ENCODE measurements at places on chromosomes 13 and 19.

GRCh38 chr13:31038834-31039552 lies 106.5 kb downstream of the TEX26 start:
- peak; percentile 86 for DNase-seq

DNA sequence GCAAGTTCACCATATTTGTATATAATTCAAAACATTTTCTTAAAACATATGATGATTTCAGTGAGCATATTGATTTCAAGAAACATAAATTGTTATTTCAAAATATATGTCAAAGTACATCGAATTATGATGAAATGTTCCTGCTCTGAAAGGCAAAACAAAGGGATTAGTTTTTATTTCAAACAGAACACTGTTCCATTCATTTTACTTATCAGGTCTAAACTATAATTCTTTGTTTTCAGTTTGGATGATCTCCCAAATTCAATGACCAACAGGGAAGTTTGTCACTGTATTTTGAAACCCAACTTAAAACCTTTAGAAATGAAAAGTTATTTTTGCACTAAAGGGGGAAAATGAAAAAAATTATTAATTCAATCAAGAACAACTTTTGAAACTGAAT lies 610.2 kb downstream of the SLITRK1 start:
- no peak for DNase-seq

DNA sequence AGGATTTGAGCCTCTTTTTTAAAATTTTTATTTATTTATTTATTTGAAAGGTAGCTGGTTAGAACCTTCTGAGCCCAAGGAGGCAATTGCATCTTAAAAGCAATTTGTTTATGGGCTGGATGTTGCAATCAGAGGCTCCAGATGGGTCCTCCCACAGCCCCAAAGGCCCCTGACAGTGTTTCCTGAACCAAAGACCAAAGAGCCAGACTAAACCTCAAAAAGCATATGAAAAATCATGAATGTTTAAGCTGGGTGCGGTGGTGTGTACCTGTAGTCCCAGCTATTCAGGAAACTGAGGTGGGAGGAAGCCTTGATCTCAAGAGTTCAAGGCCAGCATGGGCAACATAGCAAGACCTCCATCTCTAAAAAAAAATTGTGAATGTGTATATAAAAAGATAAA lies 67.8 kb upstream of the RGCC start:
- DNase-seq, result peak; percentile 56

DNA sequence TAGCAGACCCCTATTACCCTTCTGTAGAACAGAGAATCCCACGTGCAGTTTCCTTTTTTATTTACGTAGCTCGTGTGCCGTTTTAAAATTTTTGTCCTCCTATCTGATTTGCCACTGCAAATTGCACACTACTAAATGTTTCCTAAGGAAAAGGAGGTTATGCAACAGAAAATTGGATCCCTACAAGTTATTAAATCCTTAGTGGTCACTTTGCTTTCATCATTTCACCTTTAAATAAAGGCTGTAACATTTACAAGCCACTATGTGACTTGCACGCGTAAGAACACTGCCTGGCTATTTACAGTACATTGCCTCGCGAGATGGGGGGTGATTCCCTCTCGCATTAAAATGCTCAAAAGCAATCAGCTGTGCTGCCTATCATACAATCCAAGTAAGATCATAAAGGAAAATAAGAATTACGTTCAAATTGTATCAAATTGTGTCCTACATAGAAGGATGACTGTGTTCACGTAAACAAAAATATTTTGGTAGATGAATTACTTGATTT lies 525.6 kb downstream of the SUCLA2 start:
- no peak for DNase-seq

- peak; percentile 28 for DNase-seq
Observed at GRCh38 chr19:3186160-3186688, 494 bp downstream of the NCLN start.

- DNase-seq, result no peak
Observed at GRCh38 chr13:49865218-49865617, 70.9 kb downstream of the SPRYD7 start.

DNA sequence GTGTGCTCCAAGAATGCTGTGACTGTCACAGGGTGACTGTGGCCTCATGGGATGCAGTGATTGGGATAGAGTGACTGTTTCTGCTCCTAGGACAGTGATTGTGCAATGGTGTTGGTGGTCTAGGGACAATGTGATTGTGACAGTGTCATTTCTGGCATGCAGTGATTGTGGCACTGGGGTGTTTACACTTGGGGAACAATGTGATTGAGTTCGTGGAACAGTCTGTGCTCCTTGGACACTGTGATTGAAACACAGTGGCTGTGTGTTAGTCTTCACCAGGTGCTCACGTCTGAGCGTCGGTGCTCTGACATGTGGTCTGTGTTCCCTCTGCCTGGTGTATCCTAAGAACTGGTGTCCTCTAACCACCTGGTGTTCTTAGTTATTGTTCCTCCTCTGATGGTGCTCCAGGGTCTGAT lies 1.7 kb downstream of the PDE4A start:
- peak; percentile 77 for DNase-seq

GRCh38 chr13:79812070-79812850 lies 331.3 kb downstream of the NDFIP2 start:
- DNase-seq, result no peak

DNA sequence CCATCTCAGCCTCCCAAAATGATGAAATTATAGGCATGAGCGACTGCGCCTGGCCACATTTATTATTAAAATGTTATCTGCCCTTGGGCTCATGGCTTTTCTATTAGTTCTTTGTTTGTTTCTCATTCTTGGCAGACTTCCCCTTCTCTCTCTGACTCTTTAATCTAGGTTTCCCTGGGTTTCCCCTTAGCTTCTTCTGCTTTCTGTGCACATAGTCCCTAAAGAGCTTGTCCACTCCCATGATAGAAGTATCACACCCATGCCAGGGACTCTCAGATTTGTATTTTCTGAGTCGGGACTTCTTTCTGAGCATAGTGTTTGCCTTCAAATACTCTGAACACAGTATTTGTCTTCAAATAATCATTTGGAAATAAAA lies 38.6 kb upstream of the ITM2B start:
- DNase-seq, result peak; percentile 74

DNA sequence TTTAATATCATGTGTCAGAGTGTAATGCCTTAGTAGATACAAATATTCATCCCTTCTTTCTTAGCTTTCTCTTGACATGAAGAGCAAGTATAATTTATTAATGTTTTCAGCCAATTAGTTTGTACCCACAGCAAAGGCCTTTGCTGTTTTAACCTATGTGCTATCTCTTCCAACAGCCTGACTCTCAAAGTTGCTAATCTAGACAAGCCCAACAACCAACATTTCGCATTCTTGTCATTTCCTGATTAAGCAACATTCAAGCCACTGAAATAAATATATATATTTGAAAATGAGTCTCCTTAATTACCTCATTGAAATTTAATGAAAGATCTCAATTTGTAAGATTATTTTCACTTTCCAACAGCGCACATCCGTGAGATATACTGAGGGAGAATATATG lies 18.5 kb downstream of the EPSTI1 start:
- DNase-seq, result no peak

DNA sequence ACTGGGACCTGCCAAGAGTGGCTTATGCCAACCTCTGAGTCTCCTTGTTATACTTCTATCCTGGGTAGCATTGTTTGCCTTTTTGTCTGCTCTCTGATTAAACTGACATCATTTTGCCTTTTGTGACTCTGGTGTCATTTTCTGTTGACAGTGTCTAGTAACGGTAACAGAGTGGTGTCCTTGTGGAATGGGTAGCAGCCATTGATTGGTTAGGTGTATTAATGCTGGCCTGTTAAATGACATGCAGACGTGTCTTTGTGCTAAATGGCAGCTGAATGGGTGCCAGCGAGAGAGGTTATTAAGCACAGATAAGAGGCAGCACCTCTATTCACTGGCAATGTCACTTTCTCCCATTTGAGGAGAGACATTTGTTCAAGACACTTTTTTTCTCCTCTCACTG lies 1289.4 kb downstream of the PCDH9 start:
- no peak for DNase-seq

- no peak for DNase-seq
Observed at GRCh38 chr13:56066321-56066720, 1074.4 kb upstream of the PRR20A start.

- DNase-seq, result peak; percentile 7
Observed at GRCh38 chr13:108830916-108831315, 201.5 kb downstream of the MYO16 start.

- no peak for DNase-seq
Observed at GRCh38 chr13:112392719-112393118, 16.6 kb downstream of the SPACA7 start.

- no peak for DNase-seq
Observed at GRCh38 chr13:51839711-51840540, 5.1 kb downstream of the TMEM272 start.

- peak; percentile 12 for DNase-seq
Observed at GRCh38 chr13:51158365-51158764, 47.3 kb upstream of the C13orf42 start.

- DNase-seq, result peak; percentile 54
Observed at GRCh38 chr13:111202745-111203144, 87.6 kb downstream of the ARHGEF7 start.

GRCh38 chr19:45391346-45391745 lies 13.5 kb downstream of the PPP1R13L start:
- peak; percentile 34 for DNase-seq

DNA sequence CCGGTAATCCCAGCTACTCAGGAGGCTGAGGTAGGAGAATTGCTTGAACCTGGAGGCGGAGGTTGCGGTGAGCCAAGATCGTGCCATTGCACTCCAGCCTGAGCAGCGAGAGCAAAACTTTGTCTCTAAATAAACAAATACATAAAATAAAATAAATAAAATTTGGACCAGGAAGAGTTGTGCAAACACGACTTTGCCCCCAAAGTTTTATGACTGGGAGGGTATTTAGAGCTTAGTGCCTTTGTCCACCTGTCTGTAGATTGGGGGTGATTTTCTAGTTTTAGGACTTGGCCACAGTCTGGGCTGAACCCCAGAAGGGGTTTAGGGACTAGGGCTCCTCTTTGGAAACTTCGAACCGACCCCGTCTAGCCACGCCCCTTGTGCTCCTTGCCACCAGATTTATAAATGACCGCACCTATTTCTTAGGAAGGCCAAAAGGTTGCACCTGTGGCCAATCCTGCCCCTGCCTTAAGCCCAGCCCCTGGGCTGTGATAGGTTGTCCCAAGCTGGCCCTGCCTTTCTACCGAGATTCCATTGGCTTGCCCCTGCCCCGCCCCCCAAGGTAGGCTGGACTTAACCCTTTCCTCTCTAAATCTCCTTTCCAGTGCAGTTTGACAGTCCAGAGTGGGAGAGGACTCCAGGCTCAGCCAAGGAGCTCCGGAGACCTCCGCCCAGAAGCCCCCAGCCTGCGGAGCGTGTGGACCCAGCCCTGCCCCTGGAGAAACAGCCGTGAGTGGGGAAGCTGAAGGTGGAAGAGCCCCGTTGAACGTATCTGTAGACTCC lies 5.3 kb downstream of the SHD start:
- peak; percentile 22 for DNase-seq

DNA sequence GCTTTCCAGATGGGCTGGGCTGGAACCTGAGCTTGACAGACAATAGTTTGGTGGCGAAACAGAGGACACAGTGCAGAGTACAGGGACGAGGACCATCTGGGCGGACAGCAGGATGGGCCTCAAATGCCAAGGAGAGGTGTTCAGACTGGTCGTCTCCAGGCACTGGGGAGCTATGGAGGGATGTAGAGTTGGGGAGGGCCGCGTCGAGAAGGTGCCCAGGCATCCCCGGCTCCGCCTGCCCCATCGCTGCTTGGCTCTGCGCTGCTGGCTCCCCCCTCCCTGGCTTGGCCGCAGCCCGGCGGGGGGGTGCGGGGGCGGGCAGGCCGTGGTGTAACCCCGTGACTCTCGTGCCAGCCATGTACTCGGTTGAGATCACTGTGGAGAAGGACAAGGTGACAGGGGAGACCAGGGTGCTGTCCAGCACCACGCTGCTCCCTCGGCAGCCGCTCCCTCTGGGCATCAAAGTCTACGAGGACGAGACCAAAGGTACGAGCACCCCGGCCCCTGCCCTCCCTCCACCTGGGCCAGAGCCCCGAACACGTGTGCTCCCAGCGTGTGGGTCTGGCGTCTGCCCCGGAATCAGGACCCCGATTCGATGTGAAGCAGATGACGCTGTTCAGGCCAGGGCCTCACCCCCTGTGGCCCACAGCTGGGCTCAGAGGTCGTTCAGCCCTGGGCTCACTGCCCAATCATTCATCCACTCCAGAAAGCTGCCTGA lies 10.8 kb upstream of the MISP start:
- DNase-seq, result no peak

GRCh38 chr19:46787331-46788261 lies 798 bp downstream of the SLC1A5 start:
- peak; percentile 94 for DNase-seq

- DNase-seq, result peak; percentile 53
Observed at GRCh38 chr19:53076984-53077383, 26.2 kb downstream of the ZNF160 start.

GRCh38 chr19:42252365-42253244 lies 2.3 kb downstream of the ERF start:
- no peak for DNase-seq

DNA sequence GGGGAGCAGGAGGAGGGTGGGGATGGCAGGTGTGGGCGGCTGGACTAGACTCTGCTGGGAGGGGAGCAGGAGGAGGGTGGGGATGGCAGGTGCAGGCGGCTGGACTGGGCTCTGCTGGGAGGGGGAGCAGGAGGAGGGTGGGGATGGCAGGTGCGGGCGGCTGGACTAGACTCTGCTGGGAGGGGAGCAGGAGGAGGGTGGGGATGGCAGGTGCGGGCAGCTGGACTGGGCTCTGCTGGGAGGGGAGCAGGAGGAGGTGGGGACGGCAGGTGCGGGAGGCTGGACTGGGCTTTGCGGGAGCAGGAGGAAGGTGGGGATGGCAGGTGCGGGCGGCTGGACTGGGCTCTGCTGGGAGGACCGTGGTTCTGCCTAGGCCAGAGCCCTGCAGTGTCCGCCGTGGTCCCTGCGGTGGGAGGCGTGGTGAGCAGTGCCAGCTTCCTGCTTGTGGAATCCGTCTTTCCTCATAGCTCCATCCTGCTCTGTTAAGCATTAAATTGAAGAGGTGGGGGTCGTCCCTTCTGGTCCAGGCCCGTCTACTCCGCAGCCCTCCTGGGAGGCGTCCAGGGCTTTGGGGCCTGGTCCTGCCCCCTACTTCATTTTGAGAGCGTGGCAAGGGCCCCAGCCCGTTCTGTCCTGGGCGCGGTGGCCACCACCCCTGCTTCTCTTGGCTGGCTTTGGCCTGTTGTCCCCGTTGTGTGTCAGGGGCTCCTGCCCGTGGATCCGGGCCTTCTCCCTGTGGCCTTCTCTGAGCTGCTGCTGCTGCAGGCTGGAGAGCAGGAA lies 4.7 kb downstream of the SPPL2B start:
- no peak for DNase-seq

GRCh38 chr19:45994456-45994997 lies 740 bp upstream of the CCDC61 start:
- no peak for DNase-seq

DNA sequence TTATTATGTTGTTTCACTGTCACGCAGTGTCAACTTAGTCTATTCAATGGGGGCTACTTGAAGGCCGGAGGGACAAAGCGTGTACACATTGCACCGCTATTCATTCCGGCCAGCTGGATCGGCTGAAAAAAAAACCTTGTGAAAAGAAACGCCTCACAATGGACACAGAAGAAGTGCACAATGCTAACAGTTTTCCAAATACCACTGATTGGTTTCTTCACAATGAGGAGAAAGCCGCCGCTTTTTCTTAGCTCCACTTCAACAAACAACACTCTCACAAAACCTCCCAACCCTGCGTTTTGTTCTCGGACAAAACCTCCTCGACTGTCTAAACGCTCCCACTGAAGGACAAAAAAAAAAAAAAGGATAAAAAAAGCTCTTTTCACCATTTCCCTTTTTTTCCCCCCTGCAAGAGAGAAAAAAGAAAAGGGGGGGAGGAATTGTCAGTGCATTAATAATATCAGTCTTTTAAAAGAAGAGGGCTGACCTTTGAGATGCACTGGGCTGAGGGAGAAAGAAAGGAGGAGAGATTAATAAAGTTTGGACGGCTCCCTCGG lies 5.4 kb downstream of the SOX21 start:
- no peak for DNase-seq

GRCh38 chr19:47253467-47253881 lies 2.9 kb upstream of the CCDC9 start:
- no peak for DNase-seq
